ENCODE measurements at places on chromosomes 13 and 19.

DNA sequence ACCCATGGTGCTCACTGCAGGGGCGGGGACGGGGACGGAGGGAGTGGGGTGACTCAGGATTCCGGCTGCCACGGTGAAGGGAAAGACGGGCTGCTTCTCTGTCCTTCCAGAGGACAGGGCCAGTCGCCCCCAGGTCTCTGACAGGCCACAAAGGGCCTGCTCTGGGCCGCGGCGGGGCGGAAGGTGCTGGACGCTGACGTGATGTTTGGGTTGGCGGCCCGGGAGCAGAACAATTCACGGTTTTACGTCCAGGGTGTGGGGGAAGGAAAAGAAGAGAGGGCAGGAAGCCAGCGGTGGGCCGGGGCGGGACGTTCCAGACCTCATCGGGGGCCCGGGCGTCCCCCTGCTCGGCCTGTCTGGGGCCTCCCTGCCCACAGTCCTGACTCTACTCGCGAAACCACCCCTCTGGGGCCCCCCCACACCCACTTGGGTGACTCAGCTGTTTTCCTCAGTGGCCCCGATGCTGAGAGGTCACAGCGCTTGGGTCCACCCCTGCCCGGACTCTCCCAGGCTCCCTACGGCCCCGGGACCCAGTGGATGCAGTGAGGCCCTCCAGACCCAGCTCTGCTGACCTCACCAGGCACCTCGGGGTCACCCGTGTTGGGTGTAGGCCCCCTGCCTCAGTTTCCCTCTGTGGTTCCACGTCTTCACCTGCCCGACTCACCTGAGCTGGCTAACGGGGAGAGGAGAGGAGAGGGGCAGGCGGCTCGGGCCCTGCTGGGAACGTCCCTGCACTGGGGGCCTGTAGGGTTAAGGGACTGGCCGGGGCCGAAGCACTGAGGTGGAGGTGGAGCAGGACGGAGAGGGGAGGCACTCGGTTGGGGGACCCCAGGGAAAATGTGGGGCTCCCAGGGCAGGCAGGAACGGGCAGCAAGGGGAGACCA is 29.2 kb downstream of the PIP5K1C start:
- no peak for DNase-seq

GRCh38 chr13:109788372-109789111 is 2.2 kb upstream of the IRS2 start:
- no peak for DNase-seq

- no peak for DNase-seq
These were observed 6.2 kb downstream of the PHLDB3 start for GRCh38 chr19:43498233-43498842.

DNA sequence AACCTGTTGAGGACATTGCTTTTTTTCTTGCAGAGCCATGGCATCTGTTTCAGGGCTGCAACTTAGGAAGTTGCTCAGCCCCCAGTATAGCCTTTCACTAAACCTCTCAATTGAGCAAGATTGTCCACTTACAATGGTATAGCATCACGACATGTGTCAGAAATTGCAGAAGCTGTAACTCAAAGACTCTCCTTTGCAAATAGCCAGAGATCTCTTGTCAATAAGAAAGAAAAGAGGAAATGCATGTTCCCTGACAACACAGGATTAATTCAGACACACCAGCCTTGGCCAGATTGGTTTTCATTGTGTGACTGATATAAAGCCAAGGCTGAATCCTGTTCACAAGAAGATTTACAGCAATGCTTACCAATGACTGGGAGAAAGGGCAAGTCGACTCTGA is 38.7 kb upstream of the CYSLTR2 start:
- DNase-seq: no peak

DNA sequence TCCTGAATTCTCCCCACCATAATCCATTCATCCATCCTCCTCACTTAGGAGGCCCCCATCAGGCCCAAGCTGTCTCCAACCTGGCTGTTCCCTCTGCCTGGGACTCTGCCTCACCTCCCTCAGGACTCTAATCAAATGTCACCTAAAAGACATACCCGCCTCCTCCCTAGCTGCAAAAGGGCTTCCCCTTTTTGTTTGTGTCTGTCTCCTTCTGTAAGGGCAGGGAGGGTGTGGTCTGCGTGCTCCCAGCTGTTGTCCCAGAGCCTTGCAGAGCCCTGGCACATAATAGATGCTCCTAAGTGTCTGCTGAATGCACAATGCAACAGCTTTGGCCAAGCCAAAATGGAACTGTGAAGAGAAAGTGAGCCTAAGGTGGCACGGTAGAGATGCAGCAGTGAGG is 4.4 kb downstream of the TRIR start:
- DNase-seq: no peak

DNA sequence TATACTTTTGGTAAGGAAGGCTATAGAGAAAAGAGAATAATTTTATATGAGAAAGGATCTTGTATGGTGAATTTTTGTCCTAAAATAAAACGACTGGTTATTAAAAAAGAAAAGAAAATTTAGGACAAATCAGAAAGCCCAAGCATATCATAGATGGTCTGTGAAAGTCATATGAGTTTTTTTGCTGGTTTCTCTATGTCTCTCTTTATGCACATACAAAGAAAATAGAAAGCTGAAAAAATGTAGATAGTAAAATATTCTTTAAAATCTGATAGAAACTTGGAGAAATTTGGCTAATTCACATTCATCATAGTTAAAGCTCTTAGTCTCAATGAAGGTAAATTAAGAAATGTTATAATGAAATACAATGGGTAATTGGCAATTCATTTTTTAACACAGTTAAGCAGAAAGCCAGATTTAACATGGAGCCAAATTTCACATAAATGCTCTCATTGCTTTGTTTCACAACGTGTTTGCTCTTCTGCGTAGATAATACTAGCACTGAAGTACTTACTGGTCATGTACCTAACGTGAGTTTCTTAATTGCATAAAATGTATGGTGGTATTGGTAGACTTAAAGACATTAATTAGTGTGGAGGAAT is 621.5 kb upstream of the ATXN8OS start:
- DNase-seq: no peak

DNA sequence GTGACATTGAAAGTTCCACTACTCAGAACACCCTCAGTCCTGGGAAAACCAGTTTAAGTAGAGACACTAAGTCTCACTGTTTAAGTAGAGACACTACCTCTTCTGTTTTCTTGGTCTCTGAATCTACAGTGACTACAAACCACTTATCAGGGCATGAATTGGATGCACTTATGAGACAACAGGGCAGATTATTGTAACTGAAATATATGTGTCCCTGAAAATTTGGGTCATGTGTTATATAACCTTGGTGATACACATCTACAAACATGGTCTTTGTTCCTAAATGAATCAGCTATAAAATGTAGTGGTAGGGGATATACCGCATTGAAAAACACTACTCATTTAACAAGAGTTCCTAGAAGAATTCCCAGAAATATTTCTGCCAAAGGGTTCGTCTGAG is 55.7 kb downstream of the SERP2 start:
- DNase-seq: no peak

DNA sequence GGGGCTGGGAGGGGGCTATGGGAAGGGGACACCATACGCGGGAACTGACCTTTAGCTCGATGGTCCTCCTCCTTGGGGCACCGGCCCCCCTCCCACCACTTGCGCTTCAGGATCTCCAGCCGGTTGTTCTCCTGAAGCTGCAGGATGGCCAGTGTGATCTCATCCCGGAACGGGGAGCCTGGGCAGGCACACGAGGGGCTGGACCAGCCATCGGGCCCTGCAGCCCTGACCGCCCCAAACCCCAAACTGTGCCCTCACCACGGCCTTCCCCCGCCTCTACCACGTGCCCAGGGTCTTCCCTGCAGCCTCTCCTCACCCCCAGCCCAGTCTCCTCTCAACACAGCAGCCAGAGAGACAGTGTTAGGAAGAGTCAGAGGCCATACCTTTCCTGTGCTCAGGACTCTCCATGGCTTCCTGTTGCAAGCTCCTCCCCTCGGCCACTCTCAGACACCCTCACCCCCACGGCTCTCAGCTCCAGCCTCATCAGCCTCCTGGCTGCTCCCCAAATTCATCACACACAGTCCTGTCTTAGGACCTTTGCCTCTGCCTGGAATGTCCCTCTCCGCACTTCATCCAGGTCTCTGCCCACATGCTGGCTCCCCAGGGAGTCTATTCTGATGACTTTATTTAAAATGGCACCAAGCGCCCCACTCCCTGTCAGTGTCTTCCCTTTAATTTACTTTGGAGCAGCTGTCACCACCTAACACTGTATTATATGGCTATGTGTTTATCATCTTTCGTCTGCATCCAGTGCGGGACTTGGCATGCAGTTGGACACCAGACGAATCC is 9.7 kb upstream of the ATP1A3 start:
- no peak for DNase-seq

GRCh38 chr19:8840708-8841107 is 8.5 kb downstream of the MBD3L1 start:
- no peak for DNase-seq

GRCh38 chr13:46289260-46289955 is 77.7 kb downstream of the LRRC63 start:
- DNase-seq: no peak

DNA sequence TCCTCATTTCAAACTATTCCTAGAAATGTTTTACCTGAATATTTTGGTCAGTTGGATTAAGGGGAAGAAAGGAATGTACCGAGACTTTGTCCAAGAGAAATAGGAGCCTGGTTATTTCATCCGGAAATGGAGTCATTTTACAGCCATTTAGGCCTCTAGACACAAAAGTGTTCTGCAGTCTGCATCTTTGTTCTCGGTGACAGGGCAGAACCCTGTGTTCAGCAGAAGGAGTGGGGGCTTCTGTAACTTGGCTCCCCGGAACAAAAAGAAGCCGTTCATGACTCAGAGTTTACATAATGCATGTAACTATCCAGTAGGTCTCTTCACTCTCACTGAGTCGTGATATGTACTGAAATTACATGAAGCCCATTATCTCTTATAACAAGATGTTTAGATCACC is 21.6 kb upstream of the FNDC3A start:
- peak; percentile 58 for DNase-seq

DNA sequence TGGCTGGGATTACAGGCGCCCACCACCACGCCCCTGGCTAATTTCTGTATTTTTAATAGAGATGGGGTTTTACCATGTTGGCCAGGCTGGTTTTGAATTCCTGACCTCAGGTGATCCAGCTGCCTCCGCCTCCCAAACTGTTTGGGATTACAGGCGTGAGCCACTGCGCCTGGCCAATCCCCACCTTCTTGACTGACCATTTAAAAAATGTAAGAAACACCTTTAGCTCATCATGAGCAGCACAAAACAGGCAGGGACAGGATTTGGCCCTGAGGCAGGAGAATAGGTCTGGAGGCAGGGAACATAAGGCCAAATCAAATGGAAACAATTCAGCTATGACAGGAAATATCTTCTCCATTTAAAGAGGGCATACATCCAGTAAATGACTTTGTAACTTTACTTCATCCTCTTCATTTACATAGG is 1.4 kb upstream of the MPV17L2 start:
- DNase-seq: no peak

DNA sequence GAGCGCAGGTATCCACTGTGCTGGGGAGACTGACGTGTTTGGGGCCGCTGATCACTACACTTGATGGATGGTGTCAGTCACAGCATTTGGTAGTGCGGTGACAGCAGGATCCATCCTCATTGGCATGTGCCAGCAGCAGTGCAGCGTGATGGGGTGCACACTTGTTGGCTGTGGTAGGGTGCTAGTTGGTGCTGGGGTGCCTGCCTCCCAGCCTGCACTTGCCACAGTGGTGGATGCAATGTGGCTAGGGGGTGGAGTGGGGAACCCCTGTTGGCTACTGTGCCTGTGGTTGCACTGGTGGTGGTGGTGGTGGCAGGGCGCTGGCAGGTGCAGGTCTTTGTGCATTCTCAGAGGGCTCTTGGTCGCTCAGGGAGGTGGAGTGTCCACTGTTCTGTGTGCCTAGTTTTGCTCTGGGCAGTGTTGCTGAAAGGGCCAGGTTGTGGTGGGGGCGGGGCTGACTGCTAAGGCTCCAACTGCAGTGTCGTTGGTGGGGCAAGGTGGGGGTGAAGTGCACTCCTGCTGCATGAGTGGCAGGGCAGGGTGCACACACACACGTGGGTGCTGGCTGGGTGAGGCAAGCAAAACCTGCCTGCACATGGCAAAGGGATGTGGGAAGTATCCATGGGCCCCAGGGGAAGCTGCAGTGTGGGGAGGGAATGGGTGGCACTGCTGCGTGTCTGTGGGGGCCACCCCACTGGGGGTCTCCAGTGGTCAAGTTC is 84.8 kb downstream of the ZMYM2 start:
- DNase-seq: no peak

DNA sequence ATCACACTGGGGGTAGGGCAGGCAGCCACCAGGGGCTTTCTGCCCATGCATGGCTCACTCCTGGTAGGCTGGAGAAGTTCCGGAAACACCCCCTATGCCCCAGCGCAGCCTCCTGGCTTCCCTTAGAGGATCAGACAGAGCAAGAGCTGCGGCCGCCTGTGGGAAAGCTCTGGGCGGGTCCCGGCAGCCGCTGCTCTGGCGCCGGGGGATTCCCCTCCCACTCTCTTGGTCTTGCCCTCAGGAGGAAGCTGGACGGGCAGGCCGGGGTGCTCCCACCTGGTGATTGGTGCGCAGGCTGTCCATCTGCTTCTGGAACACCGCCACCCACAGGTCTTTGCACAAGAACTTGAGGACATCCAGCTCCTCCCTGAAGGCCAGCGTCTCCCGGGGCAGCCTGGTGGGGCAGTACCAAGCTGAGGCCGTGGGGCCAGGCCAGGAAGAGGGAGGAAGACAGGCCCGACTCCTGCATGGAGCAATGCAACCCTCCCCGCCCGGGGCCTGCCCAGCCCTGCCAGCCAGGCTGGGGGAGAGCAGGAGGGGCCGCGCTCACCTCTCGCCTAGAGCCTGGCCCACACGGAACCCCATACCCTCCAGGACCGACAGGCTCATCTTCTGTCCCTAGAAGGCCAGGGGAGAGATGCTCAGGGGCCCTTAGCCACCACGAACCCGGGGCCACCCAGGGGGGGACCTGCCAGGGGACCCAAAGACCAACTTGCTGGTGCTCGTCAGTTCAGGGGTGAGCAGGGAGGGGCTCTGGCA is 4.0 kb upstream of the NKPD1 start:
- peak; percentile 77 for DNase-seq

DNA sequence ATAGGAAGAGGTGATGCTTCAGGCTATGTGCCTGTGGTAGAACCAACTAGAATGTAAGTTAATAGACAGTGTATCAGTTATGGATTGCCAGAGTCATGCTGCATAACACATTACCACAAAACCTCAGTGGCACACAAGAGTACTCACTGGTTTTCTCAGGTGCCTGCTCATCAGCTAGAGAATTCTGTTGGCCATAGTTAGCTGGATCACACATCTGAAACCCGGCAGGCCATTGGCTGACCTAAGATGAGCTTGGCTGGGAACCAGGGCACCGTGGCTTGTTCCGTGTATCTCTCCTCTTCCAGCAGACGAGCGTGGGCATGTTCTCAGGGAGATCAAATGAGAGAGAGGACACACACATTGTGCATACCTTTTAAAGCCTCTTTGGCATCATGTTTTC is 76.7 kb downstream of the TEX26 start:
- DNase-seq: peak; percentile 72
